ENCODE measurements at places on chromosomes 5 and 9.

DNA sequence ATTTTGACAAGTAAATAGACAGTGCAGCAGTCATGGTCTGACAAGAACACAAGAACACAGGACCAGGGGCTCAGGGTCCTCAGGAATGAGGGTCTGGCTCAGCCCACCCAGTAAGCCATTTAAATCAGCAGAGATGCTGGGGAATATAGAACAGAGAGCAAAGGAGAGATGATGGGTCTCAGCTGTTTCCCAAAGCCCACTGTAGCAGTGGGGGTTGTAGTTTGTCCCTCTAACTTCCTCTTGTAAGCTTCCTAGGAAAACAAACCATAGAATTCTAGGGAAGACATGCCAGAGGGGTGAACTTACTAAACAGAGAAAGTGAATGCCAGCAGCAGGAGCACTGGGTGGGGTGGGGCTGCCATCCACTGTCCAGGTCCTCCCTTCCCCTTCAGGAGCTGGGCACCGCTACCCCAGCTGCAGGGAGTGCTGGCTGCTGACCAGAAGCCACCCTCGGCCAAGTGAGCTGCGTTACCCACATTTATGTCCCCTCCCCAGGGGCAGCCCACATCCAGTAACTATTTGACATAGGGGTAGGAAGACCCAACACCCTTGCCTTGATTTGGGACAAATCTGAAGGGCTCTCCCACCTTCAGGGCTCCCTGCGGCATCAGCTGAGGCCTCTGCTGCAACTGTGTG, 41.6 kb downstream of the GABBR2 start:
- DNase-seq: no peak

- no peak for DNase-seq
Measured at GRCh38 chr9:70557661-70558369, 143.4 kb upstream of the KLF9 start.

DNA sequence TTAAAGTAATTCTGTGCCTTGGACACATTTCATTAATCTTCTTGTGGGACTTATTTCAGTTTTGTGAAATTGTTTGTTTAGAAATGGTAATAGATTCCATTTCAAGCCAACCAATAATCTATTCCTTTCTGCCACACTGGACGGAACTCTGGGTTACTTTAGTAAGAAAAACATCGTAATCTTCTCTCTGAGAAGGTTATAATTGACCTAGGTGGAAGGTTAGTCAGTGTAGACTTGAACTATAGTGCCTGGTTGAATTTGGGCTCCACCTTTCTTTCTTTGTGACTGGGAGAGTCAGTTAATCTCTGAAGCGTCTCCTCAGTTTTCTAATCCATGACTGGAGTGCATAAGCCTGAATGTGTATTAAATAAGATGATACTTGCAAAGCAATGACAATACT, 89.7 kb upstream of the PRLR start:
- DNase-seq: peak; percentile 8

- no peak for DNase-seq
Measured at GRCh38 chr9:72718503-72718902, 197.1 kb downstream of the TMC1 start.

GRCh38 chr5:176883700-176884570, 15.2 kb downstream of the HK3 start:
- no peak for DNase-seq

GRCh38 chr5:105413406-105413990, 1850.9 kb upstream of the NUDT12 start:
- DNase-seq: no peak

GRCh38 chr5:95935553-95936100, 26.0 kb downstream of the ELL2 start:
- DNase-seq: no peak

DNA sequence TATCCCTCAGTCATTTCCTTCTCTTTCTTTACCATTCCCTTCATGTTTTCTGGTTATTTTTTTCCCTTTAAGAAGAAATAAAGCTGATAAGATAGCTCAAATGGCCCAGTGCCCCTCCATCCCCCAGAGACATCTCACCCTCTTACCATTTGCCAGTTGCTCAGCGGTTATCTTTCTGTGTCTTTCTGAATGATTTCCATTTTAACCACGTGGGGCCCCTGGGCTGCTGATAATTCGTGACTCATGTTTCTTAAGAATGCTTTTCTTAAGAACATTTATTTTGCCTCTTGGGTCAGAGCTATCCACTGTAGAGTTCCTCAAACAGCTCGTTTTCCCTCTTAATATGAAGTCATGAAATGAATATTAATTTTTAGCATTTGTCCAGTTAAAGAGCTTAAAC, 147.8 kb downstream of the MAST4 start:
- no peak for DNase-seq

GRCh38 chr5:139141446-139142204, 56.5 kb downstream of the SIL1 start:
- no peak for DNase-seq

GRCh38 chr5:14190194-14191164, 47.3 kb downstream of the TRIO start:
- DNase-seq: no peak

DNA sequence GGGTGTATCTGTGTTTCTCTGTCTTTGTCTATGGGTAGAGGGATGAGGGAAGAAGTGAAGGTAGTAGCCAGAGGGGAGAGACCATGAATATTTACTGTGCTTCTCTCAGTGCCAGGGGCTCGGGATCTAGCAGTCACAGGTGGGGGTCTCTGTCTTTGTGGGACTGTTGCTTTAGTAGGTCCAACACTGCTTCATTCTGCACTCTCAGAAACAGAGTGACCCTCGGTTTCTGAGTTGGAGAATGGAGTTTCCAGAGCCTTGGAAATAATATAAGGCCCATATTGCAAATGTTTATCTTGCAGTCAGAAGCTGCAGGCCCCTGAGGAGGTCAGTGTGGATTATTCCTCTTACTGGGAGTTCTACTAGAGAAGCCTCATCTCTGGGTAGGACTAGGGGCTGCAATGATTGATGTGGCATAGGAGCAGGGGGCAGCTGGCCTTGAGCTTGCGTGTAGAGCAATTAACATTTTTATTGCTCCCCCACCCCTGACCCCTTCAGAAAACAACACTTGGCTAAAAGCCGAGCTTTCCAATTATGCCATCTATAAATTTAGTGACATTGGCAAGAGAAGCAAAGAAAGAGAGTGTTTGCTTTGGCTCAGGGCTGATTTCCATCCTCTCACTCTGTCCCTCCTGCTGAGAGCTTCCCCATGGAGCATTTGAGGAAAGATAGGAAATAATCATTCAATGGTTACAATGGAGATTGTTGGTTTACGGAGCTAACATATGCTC, 55.0 kb upstream of the TRPC7 start:
- no peak for DNase-seq

GRCh38 chr5:574906-575305, 37.2 kb upstream of the CEP72 start:
- DNase-seq: no peak

GRCh38 chr5:51983161-51983560, 599.9 kb downstream of the ISL1 start:
- no peak for DNase-seq

- no peak for DNase-seq
Measured at GRCh38 chr5:160750938-160751657, 100.9 kb downstream of the ATP10B start.

DNA sequence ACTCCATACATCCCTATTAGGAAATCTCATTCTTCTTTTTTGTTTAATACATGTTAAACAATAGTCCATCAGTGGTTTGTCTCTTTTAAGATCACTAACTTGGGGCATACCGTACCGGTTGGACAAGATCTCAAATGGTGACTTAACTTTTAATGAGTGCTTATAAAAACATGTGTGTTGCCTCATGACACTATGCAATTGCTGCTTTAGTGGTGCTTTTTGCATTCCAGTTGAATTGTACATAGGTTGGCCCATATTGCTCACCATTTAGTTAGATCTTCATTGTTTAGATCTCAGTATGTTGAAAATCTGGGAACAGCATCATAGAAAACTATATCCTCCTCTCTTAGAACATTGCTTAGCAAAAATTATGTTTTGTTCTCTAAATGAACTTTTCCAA, 17.8 kb downstream of the C9orf85 start:
- no peak for DNase-seq

DNA sequence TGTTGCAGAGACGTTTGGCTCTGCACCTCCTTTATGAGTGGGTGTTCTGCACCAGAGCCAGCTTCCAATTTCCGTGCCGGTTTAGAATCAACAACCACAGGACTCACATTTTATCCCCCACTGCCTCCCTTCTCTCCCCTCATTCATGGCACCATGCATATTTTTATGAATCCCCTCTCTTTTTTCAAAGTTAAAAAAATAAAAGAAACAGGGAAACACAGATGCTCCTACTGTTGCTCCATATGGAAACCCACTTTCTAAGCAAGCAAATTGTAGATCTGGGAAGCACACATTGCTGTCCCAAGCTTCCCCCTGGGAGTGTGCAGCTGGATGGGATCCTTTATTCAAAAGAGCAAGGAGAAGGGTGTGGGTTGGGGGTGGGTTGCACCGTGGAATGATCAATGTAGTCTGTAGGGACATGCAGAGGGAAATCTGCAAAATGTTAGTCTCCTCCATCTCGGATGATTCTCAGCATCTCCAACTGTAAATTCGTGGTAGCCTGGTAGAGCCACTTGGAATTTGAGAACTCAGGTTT, 410.0 kb upstream of the ADAMTSL1 start:
- no peak for DNase-seq

GRCh38 chr5:66864240-66864884, 268.2 kb downstream of the MAST4 start:
- DNase-seq: peak; percentile 13

DNA sequence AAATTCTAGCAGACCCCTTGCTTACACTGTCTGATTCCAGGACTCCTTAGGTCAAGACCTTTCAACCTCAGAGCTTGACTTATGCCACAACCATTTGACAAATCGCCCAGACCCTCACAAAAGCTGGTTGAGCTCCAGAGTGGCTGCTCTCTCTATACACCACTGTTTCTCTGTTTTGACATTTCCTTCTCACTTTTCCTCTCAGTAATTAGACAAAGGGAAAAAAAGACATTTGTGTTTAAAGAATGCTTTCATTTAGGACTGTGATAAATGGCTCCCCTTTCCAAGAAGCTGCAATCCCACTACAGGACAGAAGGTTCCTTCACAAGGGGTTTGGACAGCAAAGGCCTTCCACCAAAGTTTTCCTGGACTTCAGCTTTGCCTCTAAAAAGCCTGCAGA, 601.3 kb downstream of the NR2F1-AS1 start:
- no peak for DNase-seq

GRCh38 chr9:121838746-121839669, 187.6 kb downstream of the DAB2IP start:
- no peak for DNase-seq

DNA sequence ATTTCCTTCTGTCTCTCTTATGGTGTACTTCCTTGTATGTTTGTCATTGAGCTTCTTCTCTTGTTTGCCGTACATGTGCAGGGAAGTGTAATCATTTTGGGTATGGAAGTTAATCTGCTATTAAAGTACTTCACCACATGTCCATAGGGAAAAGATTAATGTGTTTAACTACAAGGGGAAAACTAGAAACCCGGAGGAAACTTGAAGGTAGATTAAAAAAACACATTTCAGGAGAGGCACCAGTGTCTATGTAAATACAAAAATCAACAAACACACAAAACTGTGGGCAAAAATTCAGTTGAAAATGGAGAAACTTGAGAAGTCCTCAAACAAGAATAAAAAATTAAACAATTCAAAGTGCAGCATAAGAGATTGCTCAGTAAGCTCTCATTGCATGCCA, 166.4 kb downstream of the PBX3 start:
- no peak for DNase-seq

DNA sequence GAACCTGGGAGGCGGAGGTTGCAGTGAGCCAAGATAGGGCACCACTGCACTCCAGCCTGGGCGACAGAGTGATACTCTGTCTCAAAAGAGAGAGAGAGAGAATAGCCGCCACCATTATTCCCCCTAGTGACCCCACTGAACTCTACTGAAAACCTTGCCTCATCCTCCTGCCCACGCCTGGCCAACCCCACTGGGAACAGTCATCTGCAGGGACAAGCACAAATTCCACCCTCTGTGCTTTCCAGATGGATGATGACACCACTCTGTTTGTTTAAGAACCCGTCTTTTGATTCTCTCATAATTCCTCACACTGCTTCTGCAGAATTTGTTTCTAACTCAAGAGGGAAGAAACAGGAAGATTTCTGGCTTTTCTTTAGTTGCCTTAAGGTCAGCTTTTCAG, 12.2 kb downstream of the BHMT2 start:
- DNase-seq: no peak

GRCh38 chr5:110909950-110910349, 161.6 kb upstream of the TSLP start:
- no peak for DNase-seq

- DNase-seq: peak; percentile 55
Measured at GRCh38 chr9:132169672-132170392, 8.0 kb downstream of the NTNG2 start.

DNA sequence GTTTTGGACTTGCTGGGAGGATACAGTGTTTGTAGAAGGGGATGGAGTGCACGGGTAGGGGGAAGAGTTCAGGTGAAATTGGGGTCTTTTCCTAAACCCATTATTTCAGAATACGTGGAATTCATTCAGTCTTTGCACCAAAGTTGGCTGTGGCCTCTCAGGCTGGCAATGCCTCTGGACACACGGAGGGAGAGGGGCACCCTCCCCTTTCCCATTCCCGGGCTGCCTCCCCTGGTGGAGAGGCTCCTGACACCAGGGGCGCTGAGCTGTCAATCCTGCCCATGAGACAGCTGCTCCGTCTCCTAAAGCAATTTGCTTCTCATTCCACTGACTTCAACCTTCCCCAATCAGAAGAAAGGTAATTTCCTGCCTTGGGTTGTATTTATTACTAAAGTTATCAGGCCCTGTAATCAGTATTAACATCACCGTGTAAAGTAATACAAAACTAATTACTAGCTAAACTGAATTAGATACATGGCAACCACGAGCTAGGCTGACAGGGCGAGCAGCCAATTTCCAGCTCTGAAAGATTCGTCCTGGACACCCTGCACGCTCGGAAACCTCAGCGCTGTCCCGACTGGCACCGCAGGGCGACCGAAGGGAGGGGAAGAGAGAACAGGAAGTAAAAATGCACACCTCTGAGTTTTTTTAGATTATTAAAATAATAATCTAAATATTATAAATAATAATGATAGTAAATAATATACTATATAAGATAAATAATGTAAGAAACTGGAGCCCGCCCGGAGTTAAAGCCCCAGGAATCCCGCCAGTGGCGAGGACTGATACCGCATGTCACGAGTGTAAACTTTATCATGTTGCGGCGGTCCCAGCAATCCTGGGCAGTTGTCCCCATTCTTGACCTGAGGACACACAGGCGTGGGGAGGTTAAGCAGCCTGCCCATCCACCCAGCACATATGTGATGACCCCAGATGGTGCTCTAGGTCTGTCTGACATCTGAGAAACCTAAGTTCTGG, 6.9 kb upstream of the OLFM1 start:
- no peak for DNase-seq
